ENCODE measurements at places on chromosomes 3 and 15.
A peak's percentile ranks its signal among the peaks of the same experiment; 100 is the strongest.

- no peak for DNase-seq
These were observed 116.7 kb downstream of the CADPS start for GRCh38 chr3:62758296-62759066.

DNA sequence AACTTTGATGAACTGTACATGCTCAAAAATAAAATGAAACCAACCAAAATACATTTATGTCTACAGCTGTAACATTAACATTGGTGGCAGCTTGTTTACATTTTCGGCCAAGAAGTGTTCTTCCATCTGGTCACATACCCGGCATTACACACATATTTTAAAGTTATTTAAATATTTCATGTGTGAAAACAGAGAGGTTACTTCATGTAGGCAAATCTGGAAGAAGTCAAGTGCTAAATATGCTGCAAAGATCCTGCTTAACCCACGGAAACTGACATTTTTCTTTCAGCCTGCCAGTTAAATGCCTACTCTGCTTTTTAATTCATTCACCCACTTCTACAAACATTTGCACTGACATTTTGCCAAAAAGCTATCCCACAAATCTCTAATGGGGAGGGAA lies 69.7 kb downstream of the MB21D2 start:
- no peak for DNase-seq

DNA sequence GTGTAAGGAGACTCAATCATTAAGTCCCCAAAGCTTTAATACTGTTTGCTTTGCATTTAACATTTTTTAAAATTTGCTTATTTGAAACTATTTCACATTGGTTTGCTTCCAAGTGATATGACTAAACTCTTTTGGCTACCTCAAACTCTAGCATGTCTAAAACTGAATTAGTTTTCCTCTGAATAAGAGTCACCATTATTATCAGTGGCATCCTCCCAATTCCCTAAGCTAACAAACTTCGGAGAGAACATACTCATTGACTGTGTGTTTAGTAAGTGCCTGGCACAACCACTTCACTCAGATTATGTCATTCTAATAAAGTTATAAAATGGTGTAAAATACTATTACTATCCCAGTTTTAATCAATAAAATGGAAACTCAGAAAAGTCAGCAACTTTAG lies 21.9 kb downstream of the ATOSA start:
- DNase-seq: no peak

DNA sequence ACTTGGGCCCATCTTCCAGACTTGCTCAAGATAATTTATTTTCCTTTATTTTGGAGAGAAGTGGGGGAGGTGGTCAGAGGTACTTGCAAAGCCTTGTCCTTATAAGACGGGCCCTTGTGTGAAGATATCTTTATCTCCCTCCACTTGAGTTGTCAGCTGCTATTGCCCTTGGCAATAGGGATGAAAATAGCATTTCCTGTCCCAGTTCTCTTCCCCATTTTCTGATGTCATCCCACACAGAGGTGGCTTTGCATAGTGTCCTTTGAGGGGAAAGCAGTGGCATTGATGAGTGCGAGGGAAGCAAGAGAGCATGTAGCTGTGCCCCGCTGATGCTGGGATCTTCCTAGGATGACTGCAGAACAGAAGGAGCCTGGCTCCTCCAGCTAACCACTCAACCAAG lies 41.9 kb upstream of the TUBGCP5 start:
- DNase-seq: no peak

GRCh38 chr3:151578495-151578894 lies 117.6 kb upstream of the IGSF10 start:
- no peak for DNase-seq

DNA sequence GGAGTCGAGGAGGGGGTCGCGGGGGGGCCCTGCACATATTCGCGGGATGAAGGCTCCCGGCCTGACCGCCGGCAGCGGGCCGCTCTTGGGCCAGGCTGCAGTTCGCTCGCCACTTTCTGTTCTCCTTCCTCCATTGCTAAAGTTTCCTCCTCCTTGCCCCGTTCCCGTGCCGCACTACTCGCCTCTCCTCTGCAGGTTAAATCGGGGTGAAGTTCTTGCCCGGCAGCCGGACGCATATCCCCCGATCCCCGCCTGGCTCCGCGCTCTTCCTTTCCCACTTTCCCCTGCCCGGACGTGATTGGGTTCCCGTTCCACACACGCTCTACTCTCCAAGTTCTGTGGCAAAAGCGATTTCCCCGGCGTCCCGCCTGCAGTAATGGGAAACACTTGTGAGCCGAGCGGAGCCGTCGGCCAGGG lies 556 bp downstream of the CRYBG3 start:
- DNase-seq: no peak

DNA sequence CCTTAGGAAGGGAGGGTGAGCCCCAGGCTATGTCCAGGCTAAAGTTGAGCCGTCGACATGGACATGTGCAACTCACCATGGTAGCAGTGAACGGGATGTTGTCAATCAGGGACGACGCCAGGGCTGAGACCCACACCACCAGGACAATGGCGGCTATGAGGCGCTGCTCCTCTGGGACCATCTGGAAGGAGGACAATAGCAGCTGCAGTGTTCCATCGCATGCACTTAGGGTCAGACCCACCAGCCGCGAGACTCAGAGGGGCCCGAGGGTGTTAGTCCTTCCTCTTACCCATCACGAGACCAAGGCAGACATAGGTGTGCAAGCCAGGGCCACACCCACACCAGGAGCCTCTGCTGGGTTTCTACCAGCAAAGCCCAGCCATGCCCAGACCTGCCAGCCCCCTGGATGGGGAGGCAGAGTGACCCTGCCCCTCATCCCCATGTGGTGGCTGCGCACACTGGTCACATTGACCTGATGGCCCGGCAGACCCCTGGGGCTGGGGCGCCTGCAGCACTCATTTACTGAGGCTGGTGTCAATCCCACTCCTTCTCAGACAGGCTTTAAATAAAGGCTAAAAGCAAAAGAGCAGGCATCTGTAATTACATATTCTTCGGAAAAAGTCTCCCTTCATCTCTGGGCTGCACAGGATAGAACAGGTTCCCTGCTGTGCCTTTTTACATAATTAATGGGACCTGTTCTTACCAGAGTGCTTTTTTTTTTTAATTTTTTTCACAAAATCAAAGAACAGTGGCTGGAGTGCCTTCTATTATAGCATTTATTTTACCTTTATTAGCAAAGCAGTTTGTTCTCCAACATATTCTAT lies 227.8 kb downstream of the OCA2 start:
- no peak for DNase-seq

- DNase-seq: no peak
These were observed 34.1 kb downstream of the WHAMM start for GRCh38 chr15:82843566-82843965.

DNA sequence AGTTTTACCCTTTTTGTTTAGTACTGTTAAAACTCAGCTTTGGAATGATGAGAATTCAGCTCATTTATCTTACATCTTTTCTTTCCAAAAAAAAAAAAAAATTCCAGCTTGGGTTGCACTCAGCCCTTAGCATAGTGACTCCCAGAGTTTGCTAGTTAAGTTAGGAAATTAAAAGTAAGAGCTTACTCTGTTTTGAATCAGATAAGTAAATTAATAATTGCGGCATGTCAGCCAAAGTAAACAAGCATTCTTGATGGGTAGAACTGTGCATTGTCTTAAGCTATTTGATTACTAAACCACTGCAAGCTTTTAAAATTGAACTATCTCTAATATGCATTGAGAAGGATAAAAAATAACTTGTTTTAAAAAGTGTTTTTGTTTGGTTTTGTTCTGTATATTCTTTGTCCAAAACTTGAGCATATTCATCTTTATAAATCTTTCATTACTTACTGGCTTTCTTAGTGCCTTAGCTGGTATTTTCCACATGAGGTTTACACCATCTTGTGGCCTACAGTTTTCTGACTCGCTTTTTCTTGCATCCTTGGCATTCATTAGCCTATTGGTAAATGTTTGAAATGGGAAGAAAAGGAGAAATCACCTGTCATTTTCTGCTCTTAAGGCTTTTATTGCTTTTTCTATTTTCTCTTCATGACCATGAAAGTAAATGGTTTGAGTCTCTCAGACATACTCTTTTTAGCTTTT lies 107.6 kb downstream of the FILIP1L start:
- no peak for DNase-seq

DNA sequence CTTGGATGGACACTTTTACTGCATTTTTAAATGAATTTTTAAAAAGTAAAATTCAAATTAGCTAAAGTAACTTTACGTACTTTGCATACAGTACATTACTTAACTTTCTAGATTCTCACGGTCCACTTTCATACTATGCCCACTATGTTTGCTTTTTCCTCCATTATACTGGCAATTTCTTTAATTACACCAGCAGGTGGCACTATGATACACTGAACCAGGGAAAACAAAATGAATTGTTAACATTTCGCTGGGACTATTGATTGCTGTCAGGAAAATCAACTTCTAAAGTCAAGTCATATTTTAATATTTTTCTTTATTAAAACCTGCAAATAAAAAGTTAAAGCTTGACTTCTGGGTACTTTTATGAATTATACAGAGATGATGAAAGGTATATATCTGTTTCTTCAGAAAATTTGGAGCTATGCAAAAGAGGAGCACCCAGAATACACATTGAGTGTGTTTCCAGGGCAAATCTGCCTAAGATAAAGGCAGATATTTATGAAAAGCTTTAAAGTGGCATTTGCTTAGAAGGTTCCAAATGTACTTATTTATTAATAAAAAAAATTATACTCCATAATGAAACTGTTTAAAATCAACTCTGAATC lies 21.8 kb upstream of the POU1F1 start:
- DNase-seq: no peak

GRCh38 chr3:177441276-177441812 lies 244.1 kb upstream of the TBL1XR1 start:
- no peak for DNase-seq

DNA sequence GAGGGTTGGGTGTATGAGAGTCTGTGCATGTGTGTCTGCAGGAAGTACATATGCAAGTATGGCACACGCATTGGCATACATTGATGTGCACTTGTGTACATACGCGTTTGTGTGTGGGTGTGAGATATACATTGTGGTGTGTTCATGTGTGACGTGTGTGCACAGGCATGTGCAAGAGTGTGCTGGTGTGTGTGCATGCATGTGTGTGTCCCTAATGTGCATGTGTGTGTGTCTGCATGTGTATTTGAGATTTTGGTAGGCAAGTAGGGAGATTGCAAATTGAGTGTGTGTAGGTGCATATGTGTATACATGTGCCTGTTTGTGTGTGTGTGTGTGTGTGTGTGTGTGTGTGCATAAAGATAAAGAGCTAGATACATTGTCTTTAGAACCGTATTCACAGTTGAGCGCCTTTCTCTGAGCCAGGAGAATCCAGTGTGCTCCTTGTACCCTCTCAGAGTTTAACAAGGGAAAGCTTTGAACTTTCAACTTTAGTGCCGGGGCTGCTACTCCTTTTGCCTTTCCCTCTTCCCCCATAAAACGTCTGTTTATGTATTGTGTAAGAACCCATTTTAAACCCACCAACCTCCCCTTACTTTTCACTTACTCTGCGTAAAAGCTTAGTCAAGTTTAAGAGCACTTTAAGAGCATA lies 152.4 kb upstream of the CHL1 start:
- no peak for DNase-seq

DNA sequence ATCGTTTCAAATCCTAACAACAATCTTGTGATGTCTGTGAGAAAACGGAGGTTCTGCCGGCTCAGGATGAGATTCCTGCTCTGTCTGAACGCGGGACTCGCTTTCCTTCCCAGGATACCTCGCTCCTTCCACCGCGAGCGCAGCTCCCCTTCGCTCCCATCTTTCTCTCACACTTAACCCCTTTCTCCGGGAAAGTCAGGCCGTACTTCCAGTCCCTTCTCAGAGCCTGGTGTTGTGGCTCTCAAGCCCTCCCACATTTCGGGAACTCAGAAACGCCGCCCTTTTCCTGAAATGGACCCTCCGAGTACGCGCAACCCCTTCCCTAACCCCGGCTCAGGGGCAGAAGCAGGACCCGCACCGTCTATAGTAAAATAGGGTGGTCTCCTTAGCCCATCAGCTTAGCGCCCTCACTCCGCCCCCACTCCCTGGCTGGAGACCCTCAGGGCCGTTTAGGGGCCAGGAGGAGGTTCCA lies 378 bp upstream of the FEM1B start:
- peak; percentile 70 for DNase-seq

DNA sequence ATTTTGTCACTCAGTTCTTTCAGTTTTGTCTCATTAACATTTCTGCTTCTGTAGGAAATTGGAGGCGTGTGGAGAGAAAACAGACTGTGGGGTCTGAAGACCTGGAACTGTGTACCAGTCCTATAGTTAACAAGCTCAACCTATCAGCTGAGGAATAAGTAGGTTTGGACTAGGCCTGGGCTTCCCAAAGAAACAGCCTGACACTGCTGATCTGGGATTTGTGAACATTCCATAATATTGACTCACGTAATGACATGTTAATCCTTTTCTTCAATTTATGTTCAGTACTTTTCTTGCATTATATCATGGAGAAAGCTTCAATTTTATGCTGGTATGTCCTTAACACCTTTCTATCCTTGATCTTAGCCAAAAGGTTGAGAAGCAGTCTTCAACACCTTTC lies 181.6 kb upstream of the RORA start:
- no peak for DNase-seq

DNA sequence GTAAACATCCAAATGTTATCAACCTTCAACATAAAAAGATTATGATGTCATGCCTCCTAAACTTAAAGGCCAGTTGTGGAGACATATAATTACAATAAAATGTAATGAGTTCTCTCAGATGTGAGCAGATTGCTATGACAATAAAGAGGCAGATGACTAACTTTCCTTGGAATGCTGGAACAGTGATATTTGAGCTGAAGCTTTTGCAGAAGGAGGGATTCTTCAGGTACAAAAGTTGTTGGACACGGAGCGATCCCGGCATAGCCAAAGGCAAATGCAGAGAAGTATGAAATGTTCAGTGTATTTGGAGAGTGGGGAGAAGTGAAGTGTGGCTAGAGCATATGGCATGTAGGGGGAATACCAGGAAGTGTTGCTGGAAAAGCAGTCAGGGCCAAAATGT lies 520.1 kb downstream of the FGF12 start:
- no peak for DNase-seq

DNA sequence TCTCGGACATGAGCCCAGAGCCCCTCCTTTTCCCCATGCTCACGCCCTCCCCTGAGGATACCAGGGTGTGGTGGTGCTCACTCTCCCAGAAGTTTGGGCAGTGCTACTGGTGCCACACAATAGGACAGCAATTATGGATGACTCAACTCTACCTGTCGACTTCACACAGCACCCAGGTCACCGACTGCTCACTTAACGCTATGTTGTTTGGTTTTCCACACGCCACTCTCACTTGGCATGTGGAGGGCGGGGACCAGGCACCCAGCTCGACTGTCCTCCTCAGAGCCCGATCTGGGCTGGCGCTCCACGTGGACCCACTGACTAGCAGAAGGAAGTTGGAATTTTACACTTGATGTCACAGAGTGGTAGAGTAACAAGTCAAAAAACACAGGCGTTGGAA lies 30.9 kb downstream of the STIMATE start:
- DNase-seq: no peak

DNA sequence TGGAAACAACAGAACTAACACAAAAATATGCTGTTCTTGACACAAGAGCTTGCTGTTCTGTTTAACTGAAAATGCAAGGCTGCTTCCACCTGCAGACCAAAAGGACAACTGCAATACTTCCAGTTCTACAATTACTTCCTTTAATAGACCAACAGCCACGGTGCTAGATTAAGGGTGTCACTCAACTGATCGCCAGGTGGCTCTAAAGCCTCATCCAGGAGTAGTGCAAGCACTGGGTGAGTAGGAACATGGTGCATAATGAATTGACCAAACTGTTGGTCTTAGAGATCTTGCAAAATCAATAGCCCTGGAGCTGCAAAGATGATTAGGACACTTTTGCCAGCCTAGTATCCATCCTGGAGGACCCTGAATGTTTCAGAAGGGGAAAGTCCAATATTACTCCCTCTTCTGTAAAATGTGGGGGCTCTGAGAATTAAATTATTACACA lies 3.6 kb upstream of the CLDN16 start:
- no peak for DNase-seq

GRCh38 chr3:40216471-40216870 lies 93.0 kb upstream of the EIF1B start:
- no peak for DNase-seq

All from NCI-H2171 (cell line).